ENCODE measurements at places on chromosomes 16 and 17.
A peak's percentile ranks its signal among the peaks of the same experiment; 100 is the strongest.

DNA sequence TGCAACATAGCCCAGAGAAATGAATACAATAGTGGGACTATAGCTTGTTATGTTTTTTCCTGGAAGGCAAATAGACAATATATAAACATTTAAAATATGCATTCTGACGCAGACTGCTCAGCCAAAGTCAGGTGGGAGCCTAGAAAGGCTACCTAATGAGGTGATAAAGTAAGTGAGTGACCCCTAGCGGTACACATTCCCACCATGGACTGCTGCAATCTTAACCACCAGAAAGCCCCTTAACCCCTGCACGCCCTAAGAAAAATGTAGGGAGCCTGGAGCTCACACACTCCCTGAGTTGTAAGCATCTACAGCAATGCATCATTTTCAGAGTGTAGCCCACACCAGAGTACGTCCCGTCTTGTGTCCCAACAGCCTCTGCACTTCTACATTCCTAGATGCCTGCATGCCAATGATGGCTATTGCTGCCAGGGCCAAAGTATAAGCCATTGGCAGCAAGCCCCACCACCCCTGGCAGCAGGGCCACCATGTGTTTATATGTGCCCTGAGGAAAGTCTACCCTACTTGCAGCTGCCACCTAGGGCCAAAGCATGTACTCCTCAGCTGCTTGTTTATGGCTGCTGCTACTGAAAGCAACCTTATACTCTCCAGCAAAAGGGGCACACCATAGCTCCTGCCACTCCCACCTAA is 127.6 kb downstream of the KIF2B start:
- no peak for DNase-seq

DNA sequence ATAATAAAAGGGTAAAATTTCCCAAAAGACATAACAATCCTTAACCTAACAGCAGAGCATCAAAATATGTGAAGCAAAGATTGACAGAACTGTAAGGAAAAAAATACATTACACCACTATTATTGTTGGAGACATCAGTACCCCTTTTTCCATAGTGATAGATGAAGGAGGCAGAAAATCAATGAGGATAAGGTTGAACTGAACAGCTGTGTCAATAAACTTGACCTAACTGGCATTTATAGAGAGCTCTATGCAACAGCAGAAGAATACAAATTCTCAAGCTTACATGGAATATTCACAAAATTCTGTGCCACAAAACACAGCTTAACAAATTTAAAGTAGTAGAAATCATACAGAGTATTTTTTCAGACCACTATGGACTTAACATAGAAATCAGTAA is 195.0 kb upstream of the ELAC2 start:
- DNase-seq, result no peak

GRCh38 chr17:39028690-39029089 is 61.5 kb upstream of the FBXO47 start:
- DNase-seq, result no peak

- DNase-seq, result peak; percentile 41
Observed at GRCh38 chr16:10918294-10919002, 23.8 kb downstream of the DEXI start.

DNA sequence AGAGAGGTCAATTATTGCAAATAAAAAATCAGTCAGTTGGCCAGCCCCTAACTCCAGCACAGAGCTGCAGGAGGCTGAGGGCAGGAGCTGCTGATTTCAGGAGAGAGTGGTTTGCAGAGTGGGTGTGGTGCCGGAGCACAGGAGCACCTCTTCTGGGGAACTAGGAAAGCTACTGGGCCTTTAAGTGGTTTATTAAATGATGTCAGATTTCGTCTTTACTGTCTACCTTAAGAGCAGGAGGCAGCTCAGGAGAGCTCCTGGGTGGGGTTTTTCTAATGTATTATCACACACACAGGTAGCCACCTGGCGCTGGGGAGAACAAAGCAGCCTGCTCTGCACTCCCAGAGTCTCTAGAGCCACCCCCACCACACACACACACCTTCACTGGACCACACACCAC is 11.5 kb upstream of the HAS3 start:
- no peak for DNase-seq

DNA sequence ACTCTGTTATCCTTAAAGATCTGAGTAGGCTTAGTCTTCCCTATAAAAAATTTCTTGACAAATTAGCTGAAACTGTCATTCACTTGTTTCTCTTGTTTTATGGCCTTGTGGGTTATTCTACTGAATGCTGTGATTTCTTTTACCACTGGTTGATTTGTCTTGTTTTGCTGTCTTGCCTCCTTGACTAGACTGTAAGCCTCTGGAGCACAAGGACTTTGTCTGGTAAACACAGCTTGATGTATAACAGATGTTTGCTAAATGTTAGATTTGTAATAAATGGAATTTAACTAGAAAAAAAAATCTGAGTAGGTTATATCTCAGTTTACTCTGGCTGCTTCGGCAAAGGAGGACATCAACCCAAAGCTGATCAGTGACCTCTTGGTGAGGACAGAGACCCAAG is 21.6 kb downstream of the VAC14 start:
- no peak for DNase-seq

GRCh38 chr16:72939247-72939646 is 108.7 kb downstream of the ZFHX3 start:
- DNase-seq, result no peak

DNA sequence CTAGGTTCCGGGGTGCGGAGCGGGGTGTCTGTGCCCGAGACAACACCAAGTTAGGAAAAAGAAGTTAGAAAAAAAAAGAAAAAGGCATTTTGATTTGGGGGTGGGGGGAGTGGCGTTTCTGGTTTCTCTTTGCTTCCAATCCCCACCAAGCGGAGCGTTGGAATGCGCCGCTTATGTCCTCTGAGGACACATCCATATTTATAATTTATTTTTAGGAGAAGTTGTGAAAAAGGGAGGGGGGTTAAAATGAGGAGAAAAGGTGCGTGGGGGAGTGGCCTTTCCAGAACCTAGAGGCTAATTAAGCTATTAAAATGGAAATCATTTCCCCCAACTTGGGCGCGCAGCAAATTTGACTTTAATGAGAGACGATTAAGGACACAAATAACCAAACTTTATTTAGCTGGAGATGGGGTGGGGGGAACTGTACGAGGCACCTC is 232.1 kb downstream of the MRTFB start:
- DNase-seq, result no peak

DNA sequence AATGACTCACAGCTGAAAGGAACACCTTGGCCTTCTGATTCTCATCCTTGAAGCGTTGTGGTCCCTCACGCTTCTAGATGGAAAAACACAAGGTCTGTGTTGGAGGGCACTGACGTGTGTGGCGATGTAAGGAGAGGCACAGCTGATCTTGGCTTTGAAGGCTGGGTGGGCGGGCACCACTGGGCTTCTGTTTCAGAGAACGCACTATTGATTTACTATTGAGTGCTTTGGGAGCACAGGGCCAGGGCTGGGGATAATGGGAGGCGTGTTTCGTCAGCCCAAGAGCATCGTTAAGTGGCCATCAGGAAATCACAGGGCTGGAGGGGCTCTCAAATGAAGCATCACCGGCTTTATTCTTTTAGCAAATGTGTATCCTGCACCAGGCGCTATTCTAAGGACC is 70.7 kb downstream of the CMIP start:
- no peak for DNase-seq

DNA sequence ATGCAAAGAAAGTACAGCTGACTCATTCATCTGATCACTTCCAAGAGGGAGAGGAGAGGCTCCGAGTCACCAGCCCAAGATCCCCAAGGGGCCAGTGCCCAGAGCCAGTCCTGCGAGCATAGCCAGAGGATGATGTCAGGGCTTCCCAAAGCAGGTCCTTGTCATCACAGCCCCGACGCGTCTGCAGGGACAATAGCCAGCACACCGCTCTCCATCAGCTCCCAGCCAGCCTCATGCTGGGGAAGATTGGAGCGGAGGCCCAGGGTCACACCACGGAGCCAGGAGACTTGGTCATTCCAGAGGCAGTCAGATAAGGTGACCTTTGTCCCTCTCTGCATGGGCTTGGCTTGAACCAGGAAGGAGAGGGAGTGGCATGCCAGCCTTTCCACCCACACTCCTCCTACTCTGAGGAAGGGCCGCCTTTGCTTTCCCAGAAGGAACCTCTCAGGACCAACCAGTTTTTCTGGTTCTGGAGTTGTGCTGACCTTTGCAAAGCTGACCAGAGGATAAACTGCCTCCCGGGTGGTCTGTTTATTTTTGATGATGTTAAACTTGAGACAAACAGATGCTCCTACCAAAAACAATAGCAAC is 58.3 kb upstream of the ARHGAP44 start:
- DNase-seq, result no peak

- no peak for DNase-seq
Observed at GRCh38 chr17:521561-522325, 169.1 kb upstream of the RPH3AL start.

DNA sequence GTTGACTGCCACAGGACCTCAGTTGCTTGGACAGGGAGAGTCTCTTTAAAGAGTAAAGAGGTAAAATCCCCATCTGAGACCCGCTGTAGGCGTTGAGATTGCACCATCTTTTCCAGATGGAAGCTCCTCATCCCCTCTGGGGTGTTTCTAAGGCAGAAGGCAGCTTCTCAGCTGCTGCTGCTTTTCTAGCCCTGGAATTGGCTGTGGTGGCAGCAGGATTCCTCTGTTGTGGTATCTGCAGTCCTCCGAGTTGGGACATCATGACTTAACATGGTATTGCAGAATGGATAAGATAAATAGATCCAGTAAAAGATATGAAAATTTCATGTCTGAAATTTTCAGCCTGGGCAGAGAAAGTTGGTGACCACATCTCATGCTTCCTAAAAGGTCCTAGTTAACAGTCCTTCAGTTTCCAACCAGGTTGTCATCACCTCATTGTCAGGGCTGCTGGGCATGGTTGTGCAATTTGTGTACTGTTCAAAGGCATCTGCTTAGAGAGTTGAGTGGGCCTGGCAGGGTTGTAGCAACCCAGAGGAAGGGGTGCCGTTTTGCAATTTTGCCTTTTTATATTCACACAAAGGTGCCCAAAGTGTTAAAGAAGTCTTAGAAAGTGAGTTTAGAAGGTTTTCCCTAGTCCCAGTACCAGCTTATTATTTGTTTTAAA is 150.4 kb downstream of the SPECC1 start:
- DNase-seq, result no peak

DNA sequence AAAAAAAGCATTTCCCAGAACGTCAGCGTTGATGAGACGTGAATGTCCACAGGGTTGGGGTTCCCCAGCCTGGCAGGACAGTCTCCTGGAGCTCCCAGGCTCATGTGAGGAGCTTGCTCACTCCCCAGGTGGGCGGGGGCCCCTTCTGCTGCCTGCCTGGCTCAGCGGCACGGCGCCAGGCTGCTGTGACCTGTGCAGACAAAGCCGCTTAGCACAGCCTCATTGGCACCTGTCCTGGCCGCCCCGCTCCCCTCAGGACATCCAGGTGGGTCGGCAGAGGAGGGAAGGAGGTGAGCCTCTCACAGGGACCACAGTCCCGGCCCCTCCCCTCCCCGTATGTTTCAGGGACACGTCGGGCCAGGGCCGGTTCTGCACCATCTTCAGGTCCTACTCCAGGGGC is 12.9 kb upstream of the WFIKKN1 start:
- no peak for DNase-seq

DNA sequence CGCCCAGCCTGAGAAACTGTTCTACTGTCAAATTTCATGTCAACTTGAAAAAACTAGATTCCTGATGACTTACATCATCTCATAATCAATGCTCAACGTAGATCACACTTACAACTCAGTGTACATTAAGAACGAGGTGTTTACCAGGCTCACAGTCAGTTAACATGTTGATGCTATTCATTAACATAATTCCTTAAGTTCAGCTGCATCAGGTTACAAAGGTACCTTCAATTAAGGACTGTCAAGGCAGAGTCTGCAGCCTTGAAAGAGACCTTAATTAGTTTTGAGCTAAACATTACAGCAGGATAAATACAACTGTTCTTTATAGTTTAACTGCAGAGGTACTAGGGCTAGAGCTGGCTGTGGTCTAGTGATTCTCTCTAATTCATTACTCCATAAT is 1.9 kb downstream of the GNA13 start:
- DNase-seq, result no peak

- DNase-seq, result no peak
Observed at GRCh38 chr17:14306596-14306995, 5.7 kb downstream of the HS3ST3B1 start.

DNA sequence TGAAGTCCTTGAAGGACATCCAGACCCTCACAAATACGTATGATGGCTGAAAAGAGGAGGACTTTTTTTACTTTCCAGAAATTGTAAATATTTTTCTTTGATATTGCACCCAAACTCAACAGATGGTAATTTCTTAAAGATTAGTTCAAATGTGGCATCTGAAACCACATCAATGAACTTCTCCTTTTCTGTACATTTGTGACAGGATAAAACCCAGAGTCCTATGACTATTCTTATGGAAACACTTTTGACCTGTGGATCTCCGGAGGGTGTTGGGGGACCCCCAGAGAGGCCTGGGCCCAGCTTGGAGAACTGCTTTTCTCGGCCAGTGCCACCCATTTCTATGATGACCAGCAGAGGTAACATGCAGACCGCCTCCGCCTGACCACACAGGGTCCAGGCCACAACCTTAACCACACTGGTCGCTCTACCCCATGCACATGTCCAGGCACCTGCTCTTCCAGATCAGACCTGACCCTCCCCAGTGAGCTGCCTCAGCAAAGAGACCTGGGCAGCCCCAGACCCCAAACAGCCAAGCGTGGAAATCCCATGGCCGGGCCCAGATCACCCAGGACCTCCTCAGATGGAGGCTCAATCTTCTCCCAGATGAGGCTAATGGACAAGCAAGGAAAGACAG is 22.7 kb downstream of the RPH3AL start:
- no peak for DNase-seq

DNA sequence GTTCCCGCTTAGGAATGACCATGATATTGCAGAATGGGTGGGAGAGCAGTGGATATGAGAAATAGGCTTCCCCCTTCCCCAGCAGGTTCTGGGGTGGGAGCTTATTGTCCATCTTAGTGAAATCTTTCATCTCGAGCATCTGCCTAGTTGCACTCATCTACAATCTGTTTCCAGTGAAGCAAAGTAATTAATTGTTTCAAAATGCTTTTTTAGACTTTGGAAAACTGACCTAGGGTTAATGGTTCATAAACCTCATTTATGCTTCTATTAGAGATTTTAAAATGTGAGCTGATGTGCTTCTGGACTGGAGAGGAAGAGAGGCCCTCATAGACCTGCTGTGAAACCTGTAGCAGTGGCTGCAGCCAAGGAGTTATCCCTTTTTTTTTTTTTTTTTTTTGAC is 247.7 kb upstream of the XYLT1 start:
- no peak for DNase-seq

GRCh38 chr17:6797718-6798351 is 21.8 kb downstream of the FBXO39 start:
- DNase-seq, result no peak

- DNase-seq, result no peak
Observed at GRCh38 chr17:7587420-7588151, 2.3 kb downstream of the SOX15 start.

GRCh38 chr16:82368041-82368440 is 198.0 kb upstream of the MPHOSPH6 start:
- DNase-seq, result no peak

GRCh38 chr17:77706938-77707337 is 251.6 kb upstream of the TNRC6C start:
- DNase-seq, result no peak
